ENCODE measurements at places on chromosomes 3 and 15.

DNA sequence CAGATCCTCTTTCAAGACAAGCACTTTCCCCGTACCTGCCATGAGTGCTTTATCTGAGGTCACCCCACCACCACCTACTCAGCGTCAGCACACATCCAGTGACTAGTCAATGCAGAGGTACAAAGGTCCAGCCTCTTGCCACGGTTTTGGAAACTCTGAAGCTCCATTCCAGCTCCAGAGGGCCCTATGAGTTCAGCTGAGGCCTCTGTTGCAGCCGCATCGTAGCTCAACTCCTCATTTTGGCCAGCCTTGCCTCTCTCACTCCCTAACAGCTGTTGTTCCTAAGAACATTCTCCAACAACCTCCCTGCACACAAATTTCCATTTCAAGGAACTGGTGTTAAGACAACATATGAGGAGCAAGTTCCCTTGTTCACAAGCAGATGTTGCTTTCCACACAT is 405.1 kb upstream of the PROK2 start:
- DNase-seq, result no peak

DNA sequence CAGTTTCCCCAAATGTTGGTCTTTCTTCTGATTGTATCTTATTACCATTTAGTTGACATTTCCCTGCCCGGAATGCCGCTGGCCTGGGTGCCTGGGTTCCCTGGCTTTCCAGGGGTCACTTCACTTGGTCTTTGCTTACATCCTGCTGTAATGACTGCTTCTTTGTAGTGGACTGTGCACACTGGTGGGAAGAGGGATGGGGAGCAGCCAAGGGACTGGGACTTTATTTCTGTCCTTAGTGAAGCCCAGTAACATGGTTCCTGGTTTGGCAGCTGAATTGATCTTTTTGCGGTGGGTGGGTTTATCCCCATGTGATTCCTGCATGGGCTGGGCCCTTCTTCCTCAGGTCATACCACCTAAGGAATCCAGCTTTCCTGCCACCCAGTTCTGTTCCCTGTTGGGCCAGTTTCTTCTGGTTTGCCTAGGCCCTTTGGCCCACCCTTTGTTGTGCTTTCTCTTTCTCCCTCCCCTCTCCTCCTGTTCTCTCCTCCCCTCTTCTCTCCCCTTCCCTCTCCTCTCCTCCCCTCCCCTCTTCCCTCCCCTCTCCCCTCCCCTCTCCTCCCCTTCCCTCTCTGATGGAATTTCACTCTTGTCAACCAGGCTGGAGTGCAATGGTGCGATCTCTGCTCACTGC is 41.9 kb downstream of the TRIM71 start:
- DNase-seq, result no peak

DNA sequence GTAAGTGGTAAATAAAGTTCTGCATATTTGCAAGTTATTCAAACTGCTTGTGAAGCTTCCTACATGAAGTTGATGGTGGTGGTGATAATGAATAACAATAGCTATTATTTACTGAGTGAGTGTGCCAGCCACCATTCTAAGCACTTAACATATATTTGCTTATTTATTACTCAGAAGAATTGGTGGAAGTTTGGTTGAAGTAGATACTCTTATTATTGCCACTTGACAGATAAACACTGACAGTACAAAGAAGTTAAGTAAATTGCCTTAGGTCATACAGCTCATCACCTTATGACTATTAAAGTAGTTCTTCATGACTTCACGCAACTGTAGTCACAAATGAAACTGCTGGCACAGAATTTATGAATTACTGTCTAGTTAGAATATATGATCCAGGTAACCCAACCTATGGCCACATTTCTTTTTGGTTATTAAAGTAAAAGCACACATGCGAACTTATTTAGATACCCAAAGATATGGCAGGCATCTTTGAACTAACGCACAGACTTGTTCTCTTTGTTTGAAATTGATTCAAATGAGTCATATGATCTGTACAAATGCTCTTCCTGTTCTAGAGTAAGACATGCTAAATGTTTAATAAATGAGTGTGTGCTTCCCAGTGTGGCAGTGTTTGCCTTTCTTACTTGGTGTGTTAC is 99.8 kb upstream of the NR2F2 start:
- no peak for DNase-seq

GRCh38 chr3:134883697-134884385 is 88.8 kb downstream of the EPHB1 start:
- DNase-seq, result no peak

GRCh38 chr3:106560451-106560966 is 691.7 kb upstream of the CBLB start:
- DNase-seq, result no peak

Data from T-helper 17 cell (primary cell).